A172 (cell line): ENCODE measurements at places on chromosomes 12 and 14. TPM values are rescaled to one million over a fixed set of nuclear protein-coding genes. Genes with fewer than 3 reads are reported as not detected.

MYF5 gene
- not detected in 2 replicates for total RNA-seq

FBLN5 gene
- 2.6 and 8.6 TPM in 2 replicates for total RNA-seq

ADSS1 gene
- 3.4 and 3.7 TPM in 2 replicates for total RNA-seq

KRT77 gene
- not detected in 2 replicates for total RNA-seq

REM2 gene
- not detected in 2 replicates for total RNA-seq

IL22 gene
- not detected in 2 replicates for total RNA-seq

SELPLG gene
- 1.2 and 2.4 TPM in 2 replicates for total RNA-seq

LMNTD1 gene
- total RNA-seq, result not detected in 2 replicates

STYX gene
- 12.3 and 12.7 TPM in 2 replicates for total RNA-seq

TAS2R7 gene
- total RNA-seq, result not detected in 2 replicates
